ENCODE measurements at places on chromosomes 3 and 15.

DNA sequence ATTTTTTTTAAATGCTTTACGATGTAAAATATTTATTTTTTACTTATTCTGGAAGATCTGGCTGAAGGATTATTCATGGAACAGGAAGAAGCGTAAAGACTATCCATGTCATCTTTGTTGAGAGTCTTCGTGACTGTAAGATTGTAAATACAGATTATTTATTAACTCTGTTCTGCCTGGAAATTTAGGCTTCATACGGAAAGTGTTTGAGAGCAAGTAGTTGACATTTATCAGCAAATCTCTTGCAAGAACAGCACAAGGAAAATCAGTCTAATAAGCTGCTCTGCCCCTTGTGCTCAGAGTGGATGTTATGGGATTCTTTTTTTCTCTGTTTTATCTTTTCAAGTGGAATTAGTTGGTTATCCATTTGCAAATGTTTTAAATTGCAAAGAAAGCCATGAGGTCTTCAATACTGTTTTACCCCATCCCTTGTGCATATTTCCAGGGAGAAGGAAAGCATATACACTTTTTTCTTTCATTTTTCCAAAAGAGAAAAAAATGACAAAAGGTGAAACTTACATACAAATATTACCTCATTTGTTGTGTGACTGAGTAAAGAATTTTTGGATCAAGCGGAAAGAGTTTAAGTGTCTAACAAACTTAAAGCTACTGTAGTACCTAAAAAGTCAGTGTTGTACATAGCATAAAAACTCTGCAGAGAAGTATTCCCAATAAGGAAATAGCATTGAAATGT is 15.6 kb downstream of the THBS1 start:
- DNase-seq, result no peak

GRCh38 chr3:174820885-174821284 is 38.2 kb upstream of the NAALADL2 start:
- no peak for DNase-seq

DNA sequence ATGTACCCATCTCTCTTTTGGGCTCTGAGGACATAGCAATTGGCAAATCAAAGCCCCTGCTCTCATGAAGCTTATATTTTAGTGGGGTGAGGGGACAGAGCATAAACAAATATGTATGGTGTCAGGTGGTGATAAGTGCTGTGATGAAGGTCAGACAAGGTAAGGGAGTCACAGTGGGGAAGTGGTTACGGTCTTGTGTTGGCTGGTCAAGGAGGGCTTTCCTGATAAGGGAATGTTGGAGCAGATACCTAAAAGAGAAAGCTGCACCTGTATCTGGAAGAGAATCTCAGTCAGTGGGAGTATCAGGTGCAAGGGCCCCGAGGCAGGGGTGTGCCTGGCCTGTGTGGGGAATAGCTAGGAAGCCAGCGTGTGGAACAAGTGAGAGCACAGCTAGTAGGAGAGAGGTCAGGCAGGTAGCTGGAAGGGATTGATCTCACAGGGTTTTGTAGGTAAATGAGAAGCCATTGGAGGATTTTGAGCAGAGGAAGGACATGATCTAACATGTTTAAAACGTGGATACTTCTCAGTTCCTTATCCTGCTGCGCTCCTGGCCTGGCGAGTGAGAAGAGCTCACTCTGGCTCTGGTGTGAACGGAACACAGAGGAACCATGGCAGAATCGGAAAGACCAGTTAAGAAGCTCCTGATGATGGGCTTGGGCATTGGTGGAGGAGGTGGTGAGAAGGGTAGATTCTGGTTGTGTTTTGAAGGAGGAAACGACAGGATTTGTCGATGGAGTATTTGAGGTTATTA is 35.5 kb downstream of the MRAS start:
- no peak for DNase-seq

DNA sequence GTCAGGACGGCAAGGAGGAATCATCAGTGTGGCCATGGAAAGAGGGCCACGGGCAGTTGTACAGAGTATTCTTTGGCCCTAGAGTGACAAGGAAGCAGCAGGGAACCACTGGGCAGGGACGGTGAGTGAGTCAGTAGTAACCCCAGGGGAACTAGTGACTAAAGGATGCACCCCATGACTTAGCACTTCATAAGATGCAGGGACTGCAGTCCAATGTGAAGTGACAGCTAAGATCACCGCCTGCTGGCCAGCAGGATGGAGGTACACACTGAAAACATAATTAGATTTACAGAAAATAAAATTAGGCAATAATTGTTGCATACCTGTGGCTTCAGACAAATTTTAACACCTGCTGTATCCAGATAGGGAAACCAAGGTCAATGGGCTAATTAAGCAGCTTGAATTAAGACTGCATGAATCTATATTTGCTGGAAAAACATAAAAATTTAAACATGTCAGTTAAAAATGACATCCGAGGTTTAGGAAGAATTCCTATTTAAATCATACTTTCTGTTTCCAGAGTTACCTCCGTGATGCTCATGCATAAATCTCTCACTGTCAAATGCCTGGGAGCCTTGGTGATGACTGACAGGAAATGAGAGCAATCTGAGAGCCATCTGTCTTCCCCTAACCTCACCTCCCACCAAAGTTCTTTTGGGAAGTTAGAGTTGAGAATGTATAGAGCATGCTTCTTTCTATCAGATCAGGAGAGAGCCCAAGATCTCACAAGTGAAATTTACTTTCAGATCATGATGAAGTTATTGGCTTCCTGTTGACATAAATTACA is 56.5 kb downstream of the DCLK3 start:
- peak; percentile 70 for DNase-seq

DNA sequence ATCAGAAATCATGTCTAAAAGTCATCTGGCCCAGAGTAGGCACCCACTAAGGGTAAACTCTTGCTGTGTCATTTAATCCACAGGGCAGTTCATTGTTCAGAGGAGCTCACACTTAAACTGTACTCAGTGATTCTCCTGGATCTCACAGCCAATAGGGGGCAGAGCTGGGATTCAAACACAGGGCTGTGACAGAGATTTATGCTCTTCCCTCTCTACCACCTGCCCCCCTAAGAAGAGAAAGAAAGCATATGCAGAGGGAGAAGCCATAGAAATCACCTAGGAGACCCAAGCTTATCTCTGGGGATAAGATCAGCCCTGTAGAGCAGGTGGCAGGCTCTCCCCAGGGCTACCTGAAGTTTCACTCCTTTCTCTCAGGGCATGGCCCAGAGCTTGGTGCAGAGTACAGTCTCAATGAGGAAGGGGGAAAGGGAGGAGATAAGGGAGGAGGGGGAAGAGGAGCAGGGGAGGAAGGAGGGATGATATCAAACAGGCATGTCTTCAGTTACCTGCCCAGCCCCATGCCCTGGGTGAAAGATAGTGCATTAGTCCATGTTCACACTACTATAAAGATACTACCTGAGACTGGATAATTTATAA is 51.8 kb upstream of the ADPGK start:
- DNase-seq, result no peak

GRCh38 chr3:61847784-61848462 is 286.6 kb downstream of the PTPRG start:
- no peak for DNase-seq

- DNase-seq, result no peak
Observed at GRCh38 chr3:183638101-183638852, 2.9 kb downstream of the KLHL24 start.

- peak; percentile 40 for DNase-seq
Observed at GRCh38 chr15:43749690-43750345, 3.6 kb downstream of the PDIA3 start.

DNA sequence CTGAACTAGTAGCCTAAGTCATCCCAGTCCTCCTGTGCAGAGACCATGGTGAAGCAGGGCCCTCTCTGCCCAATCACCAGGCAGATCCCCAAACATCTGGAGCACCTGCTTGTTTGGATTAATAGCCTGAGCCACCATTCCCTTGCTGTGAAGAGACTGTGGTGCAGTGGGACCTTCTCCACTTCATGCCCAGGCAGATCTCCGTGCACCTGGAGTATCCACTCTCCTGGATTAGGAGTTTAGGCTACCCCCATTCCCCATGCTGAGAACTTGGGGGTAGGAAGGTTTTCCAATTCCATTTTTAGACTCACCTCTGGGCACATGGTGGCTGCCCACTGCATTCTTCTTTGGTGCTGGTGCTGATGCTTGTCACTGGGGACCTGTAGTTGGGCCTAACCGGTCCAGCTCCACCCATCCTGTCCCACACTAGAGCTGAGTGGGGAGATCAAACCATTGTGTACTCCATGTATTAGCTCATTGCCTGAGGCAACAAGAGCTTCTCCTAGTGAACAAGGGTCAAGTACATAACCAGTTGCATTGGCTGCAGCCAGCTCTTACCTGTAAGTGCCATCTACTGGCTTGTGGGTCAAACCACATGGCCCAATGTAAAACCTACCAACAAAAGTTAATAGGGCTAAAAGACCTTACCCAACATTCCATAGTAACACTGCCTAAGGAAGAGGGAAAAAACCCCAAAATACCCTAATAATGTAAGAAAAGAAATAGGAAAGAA is 382.5 kb upstream of the CBLB start:
- DNase-seq, result no peak

DNA sequence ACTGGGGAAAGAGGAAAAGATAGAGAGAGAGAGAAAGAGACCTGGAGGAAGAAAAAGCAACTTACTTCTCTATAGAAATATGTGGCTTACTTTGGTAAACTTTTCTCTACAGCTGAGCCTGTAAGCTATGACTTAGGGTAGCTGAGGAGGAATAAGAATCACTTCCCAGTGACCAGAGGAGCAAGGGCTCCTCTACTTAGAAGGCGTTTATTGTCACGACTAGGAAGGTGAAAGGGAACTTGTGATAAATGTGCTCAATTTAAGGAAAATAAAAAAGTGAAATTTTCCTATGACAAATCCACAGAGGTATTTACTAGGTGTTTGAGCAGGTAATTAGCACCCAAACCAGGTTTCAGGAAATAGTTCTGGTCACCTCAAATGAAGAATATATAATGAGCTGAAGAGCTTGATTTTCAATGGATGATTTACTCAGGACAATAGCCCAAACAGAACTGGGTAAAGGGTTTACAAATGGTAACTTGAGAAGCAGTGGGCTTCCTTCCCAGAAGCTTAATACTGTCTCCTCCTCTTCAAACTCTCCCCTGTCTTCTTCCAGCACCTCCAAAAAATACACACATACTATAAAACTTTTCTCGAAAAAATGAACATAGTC is 46.1 kb downstream of the SOX2 start:
- DNase-seq, result no peak

DNA sequence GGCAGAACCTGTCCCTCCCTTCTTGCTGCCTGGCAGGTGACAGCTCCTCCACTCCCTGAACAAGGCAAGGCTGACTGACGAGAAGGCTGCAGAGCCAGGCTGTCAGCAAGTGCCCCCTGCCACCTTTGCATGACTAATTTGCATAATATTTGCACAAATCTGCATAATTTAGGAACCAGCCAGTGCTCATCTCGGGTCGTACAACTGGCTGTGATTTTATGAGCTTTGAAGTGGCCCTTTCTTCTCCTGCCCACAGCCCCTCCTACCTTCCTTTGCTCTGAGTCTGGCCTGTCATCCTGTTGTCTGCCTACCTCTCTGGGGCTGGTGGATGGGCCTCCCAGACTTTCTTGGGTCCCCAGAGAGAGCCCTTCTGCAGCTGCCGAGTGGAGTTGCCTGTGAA is 58.9 kb downstream of the LINGO1 start:
- no peak for DNase-seq

- DNase-seq, result no peak
Observed at GRCh38 chr3:50221051-50221410, 15.0 kb upstream of the GNAI2 start.

DNA sequence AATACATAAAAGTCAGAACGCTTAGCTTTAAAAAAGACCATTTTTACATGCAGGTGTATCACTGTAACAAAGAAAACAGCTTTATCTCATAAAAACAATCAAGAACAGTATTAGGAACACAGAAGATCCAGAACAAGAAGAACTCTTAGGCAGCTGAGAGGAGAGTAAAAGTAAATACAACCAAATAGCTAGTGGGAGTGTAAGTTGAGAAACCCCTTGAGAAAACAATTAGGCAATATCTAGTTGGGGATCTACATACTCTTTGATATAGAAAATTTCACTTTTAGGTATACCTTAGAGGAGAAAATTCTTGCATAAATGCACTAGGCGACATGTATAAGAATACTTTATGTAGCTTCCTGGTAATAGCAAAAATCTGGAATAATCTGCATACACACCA is 7.5 kb downstream of the TMF1 start:
- DNase-seq, result no peak

DNA sequence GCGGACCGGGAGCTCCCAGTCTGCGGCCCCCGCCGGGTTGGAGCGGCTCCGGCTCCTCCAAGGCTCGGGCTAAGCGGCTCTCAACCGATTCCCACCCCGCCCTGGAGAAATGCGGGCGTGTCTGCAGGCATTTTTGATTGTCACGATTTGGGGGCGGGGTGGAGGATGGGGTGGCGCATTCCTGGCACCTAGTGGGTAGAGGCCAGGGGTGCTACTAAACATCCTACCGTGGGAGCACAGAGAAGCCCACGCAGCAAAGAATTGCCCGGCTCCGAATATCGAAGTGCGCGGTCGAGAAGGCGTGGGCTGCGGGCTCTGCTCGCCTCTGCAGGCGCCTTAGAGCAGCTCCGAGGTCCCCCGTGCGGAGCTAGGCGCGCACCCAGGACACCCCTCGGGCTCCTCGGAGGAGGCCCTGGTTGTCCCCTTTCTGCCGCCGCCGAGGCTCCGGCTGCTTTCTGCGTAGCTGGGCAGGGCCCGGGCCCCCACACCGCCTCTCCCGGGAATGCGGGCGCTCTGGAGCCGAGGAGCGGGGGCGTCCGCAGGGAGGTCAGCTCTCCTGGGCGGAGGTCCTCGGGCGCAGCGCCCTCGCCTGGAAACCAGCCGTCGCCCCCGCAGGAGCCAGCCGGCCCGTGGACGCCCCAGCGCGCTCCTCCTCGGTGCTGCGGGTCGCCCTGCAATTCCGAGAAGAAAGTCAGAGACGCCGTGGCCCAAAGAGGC is 16.5 kb upstream of the LAMP3 start:
- peak; percentile 44 for DNase-seq

DNA sequence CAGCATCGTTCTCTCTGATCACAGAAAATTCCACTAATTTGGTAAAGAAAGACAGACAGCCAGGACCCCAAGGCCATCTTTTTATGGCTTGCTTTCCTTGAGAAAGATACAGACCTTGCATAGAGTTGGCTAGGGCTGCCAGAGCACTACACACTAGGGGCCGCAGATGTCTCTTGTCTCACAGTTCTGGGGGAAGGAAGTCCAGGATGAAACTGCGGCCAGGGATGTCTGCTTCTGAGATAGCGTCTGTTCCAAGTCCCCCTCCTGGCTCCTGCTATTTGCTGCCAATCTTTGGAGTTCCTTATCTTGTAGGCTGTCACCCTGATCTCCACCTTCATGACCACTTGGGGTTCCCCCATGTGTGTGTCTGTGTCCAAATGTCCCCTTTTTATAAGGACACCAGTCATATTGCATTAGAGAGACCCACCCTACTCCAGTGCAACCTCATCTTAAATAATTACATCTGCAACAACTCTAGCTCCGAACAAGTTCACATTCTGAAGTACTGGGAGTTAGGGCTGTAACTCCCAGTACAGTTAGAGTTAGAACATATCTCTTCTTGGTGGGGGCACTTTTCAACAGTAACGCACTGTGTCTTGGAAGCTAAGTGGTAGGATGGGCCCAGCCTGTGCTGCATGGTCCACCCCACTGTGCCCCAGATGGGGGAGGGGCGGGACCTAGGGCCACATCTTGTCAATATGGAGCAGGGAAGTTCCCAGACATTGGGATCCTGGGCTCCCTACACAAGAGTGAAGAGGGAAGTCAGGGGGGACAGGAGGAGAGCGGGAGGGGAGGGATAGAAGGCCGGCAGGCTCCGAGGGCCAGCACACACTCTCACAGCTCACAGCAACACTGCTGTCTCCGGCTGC is 42.2 kb downstream of the KLF15 start:
- no peak for DNase-seq

- no peak for DNase-seq
Observed at GRCh38 chr3:135018149-135018923, 223.3 kb downstream of the EPHB1 start.

GRCh38 chr3:195732940-195733339 is 12.2 kb downstream of the MUC20 start:
- DNase-seq, result no peak

Measured in suppressor macrophage (primary cell).